Cerebellar nuclear complex (tissue), 1 donor: ENCODE measurements at places on chromosomes 4 and X.

GRCh38 chrX:96689991-96690390, 5.3 kb downstream of the DIAPH2 start:
- no peak for DNase-seq

GRCh38 chr4:90958256-90958895, 831.2 kb downstream of the CCSER1 start:
- DNase-seq: no peak

GRCh38 chrX:30538271-30538670, 39.3 kb downstream of the TASL start:
- DNase-seq: no peak

DNA sequence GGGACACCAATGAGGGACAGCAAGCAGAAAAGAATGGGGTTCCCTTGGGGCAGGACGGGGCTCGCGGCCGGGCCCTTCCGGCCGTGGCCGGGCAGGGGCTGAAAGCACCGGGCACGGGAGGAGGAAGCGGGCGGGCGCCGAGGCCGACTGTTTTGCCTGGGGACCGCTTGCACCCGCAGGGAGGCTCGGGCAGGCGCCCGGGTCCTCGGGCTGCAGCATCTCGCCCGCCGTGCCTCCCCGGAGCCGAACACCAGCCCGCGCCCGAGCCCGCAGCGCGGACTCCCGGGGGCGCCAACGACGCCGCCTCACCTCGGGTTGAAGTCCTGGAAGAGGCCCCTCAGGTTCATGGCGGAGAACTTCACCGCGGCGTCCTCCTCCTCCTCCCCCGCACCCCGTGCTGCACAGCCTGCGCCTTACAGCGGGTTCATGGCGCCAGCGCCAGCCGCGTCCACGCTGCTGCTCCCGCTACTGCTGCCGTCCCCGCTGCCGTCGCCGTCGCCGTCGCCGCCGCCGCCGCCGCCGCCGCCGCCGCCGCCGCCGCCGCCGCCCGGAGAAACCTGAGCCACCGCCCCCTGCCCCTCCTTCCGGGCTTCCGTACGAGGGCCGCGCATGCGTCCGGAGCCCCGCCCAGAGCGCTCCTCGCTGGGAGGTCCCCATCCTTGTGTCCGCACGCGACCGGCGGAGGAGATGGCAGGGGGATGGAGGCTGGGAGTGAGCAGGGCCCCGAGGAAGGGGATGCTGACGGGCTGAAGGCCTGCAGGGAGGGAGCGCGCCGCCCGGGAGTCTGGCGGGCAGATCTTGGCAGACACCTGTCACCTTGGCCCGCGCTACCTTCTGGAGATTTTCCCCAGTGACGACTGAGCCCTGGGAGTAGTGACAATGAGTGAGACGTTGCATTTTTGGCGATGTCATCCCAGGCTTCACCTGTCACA, at the start of gene TMEM185A:
Gene TMEM185A (minus strand): TSS at position 559 of the 932 bp plus-strand sequence. CDS start 212 bp downstream, at position 347.
- no peak for DNase-seq

DNA sequence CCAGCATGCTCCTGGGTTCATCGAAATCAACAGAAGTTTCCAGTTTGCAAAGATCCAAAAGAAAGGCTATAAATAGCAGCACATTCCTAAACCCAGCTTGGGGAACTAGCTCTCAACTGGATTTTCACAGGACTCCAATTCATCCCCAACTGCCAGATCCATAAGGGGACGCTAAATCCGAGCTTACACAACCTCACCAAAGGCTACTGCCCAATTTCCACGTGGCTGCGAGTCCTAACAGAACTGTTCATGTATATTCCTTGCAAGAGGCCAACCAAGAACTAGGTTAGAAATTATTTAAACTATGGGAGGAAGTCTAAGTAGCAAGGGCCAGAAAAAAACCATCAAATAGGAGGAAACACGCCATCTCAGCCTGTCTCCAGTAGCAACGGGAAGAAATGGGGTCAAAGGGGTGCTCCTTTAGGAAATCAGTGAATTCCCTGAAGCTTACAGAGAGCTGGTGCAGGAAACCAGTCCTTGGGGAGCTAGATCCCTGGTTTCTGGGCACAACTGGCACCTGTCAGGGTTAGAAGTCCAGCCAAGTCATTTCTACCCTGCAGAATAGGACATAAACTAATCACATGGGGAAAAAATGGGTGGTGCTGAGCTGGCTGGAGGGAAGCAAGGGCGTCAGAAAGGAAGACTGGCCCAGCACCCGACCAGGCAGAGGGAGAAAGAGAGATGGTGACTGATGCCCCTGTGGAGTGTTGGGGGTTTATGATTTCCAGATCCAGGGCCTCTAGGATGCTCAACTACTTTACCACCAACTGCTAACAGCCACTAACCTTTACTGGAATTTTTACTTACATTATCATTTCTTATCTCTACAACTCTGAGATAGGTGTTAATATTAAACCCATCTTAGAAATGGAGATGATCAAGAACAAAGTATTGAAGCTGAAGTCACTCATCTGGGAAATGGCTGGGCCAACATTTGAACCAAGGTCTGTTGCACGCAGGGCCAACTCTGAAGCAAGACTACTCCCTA, 20.5 kb downstream of the RELL1 start:
- DNase-seq: no peak

DNA sequence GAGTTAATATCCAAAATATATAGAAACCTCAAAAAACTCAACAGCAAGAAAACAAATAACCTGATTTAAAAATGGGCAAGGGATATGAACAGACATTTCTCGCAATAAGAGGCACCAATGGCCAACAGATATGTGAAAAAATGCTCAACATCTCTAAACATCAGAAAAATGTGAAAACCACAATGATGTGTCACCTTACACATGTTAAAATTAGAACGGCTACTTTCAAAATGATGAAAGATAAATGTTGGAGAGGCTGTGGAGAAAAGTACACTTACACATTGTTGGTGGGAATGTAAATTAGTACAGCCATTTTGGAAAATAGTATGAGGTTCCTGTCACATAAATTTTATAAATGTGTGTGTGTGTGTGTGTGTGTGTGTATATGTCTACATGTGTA, 731.3 kb downstream of the DMD start:
- DNase-seq: no peak

GRCh38 chrX:109856974-109857373, 123.9 kb upstream of the ACSL4 start:
- DNase-seq: no peak

DNA sequence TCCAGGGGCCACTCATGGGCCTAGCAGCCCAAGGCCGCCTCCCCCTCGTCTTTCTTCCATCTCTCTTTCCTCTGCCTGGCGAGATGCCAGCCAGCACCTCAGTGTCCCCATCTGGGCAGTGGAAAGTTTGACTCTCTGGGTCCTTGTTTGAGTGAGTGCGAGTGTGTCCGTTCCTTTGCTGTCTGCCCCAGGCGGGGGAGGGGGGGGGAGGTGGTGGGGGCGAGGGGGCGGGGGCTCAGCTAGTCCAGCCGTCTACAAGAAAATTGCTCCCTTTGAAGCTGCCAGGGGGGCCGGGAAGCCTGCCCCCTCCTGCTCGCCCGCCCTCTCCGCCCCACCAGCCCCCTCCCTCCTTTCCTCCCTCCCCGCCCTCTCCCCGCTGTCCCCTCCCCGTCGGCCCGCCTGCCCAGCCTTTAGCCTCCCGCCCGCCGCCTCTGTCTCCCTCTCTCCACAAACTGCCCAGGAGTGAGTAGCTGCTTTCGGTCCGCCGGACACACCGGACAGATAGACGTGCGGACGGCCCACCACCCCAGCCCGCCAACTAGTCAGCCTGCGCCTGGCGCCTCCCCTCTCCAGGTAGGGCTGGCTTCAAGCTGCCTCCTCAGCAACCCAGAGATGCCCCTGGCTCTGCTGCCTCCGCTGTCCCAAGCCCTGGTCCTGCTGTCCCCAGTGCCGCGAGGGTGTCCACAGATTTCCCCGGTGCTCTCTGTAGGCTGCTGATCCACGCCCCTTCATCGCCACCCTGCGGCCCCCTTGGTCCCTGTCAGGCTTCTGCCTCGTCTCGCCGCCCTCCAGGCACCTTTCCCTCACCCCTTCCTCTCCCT, at the start of gene BGN:
Gene BGN (plus strand): TSS at position 440 of the 821 bp plus-strand sequence. CDS start 9,652 bp downstream, outside the sequence.
- no peak for DNase-seq

DNA sequence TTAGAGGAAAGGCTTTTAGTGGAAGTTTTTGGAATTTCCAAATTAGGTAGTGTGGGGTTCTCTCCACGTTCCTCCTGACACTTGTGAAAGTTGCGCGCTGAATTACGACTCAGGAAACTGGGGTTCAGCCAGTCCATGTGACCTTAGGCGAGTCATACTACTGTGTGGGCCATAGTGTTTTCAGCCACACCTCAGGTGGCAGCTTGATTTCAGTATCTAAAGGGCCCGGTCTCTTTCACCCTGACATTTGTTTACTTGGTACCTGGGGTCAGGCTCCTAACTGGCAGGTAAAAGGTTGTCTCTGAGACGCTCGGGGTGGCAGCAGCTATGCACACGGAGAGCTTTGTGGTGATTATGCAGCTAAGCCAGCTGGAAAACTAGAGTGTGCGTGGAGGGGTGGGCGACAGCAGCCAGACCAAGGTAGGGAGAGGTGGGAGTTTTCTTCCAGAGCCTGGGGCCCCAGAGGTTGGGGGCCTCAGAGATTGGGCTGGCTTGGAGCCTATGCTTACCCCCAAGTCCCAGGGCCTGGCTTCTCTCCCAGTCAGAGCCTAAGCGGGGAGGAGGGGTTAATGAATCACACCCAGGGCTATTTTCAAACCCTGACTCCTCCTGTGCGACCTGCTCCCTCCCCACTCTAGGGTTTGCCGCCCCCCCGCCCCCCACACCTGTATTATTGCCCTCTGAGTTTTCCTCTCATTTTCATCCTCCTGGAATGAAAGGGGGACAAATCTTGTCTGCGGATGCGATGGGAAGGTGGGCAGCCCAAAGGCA, 47.2 kb downstream of the STARD8 start:
- DNase-seq: no peak

DNA sequence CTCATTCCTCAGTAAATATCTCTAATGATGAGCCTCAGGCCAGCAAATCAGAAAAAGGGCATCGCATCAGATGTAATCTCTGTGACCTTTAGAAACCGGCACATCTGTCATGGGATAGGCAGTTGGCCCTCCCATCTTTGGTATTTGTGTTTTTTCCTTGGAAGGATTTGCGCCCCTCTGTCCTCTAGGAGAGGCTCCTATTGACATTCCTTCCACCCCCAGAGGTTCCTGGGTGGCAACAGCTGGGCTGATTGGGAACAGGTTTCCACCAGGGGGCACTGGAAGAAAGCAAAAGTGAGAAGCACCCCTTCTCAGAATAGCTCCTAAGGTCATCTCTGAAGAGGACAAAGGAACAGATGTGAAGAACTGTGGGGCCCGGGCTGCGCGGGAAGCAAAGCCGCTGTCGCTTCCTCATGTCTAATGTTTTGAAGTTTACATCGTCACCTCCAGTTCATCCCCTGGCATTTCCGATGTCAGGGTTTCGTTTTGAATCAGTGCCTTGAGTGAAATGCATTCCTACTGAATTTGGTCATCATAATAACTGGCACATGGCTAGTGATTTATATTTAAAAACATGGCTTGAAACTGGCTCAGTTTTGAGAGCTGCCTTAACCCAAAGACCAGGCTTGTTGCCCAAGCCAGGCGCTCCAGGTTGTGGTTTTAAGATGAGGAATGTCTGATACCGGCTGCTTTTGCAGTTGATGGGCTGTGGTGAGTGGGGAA, 6.2 kb downstream of the TXK start:
- DNase-seq: no peak

DNA sequence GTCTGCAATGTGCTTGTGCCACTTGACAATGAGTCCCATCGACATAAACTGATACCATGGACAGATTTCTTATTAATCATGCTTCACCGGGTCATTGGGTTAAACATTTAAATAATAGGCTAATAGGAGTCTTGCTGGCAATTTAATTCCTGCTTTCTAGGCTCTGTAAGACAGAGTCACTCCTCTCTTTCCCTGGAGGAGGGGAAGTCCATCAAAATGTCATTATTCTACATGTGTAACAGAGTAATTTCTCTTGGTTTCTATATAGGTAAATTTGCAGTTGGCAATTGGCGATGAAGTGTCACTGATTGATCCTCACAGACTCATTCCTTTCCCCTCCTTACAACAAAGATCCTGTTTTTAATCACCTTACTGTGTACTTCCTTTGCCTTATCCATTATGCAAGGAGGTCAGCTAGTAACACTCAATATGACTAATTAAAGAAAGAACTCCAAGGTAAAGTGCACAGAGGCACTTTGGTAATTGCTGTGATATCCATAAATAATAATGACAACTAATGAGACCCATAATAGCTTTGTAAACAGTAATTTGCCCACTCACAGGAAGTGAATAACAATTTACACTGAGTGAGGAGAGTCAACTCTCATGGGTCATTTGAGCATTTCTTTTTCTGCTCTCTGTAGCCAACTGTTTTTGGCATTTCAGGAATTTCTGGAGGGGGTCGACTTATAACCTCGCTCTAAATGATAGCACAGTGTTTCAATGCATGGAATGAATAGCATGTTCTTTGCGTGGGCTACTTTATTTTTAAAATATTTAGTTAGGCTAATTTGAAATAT, 184.0 kb downstream of the UGT8 start:
- DNase-seq: no peak

GRCh38 chr4:99615170-99615820, 40.7 kb downstream of the MTTP start:
- DNase-seq: no peak

DNA sequence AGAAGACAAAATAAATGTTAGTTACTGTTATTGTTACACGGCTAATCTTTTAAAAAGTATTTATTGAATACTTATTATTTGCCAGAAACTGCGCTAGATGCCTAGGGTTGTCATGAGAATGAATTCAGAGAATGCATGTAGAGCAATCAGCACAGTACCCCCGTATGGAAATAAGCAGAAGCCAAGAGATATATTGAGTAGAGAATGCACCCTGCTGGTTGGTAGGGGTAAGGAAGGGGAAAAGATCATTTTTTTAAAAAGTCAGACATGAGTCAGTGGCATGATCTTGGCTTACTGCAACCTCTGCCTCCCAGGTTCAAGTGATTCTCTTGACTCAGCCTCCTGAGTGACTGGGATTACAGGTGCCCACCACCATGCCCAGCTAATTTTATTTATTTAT, 13.1 kb upstream of the DRP2 start:
- no peak for DNase-seq

- DNase-seq: no peak
Measured at GRCh38 chrX:10612215-10612614, 8.2 kb downstream of the MID1 start.

- no peak for DNase-seq
Measured at GRCh38 chrX:1434871-1435240, 17.9 kb downstream of the ASMTL start.

- no peak for DNase-seq
Measured at GRCh38 chr4:17058916-17059741, 160.7 kb upstream of the LDB2 start.

DNA sequence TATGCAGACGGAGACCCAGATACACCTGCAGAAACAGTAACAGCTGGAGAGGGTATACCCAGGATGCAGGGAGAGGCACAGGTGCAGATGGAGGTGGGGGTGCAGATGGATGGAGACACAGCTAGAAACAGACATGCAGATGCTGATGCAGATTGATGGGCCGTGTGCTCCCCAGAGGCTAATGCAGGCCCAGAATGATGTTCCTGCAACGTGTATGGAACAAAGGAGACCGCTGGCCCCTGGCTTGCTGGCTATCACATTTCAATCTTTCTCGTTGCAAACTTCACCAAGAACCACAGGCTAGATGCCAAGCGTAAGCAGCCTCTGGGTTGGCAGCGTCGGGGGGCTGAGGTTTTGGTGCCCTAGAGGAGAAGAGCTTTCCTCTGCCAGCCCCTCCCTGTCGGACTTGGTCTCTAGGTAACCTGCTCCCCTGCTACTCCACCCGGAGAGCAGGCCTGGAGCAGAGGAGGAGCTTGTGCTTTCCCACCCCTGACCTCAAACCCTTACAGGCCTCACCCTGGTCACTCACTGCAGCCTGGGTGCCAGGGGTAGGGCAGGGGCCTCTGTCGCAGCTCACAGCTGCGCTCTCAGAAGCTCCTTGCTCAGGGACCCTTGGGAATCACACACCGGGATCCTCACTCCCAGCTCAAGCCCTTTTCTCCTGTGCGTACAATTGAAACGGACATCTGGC, 69.0 kb upstream of the PSAPL1 start:
- DNase-seq: no peak

- no peak for DNase-seq
Measured at GRCh38 chrX:147180886-147181285, 366.3 kb upstream of the CXorf51A start.
